Hepatocyte (in vitro differentiated cells): ENCODE measurements at places on chromosomes 12 and 14. TPM values are rescaled to one million over a fixed set of nuclear protein-coding genes. Genes with fewer than 3 reads are reported as not detected.

Gene TMEM253
- 5.4 and 7.8 TPM in 2 replicates for polyA plus RNA-seq

Gene KCNMB4
- 4.3 TPM in 2 replicates for polyA plus RNA-seq

Gene TMEM132C
- polyA plus RNA-seq = 15.5 and 16.5 TPM in 2 replicates

Gene ADSS1
- polyA plus RNA-seq = 5.1 and 7.6 TPM in 2 replicates

Gene LMNTD1
- 0.55 TPM in 1 of 2 replicates, not detected in the other for polyA plus RNA-seq

Gene FGF6
- polyA plus RNA-seq = not detected in 2 replicates

Gene PLA2G1B
- 14.7 and 18.8 TPM in 2 replicates for polyA plus RNA-seq

Gene NFE2
- 0.83 TPM in 1 of 2 replicates, not detected in the other for polyA plus RNA-seq

Gene TROAP
- 8.0 and 12.5 TPM in 2 replicates for polyA plus RNA-seq
